H4 (cell line): ENCODE measurements at places on chromosomes 11 and 22. TPM values are rescaled to one million over a fixed set of nuclear protein-coding genes. Genes with fewer than 3 reads are reported as not detected.

Gene UFD1
- total RNA-seq = 55.6 and 71.1 TPM in 2 replicates

Gene PGA3
- total RNA-seq = not detected in 2 replicates

DNA sequence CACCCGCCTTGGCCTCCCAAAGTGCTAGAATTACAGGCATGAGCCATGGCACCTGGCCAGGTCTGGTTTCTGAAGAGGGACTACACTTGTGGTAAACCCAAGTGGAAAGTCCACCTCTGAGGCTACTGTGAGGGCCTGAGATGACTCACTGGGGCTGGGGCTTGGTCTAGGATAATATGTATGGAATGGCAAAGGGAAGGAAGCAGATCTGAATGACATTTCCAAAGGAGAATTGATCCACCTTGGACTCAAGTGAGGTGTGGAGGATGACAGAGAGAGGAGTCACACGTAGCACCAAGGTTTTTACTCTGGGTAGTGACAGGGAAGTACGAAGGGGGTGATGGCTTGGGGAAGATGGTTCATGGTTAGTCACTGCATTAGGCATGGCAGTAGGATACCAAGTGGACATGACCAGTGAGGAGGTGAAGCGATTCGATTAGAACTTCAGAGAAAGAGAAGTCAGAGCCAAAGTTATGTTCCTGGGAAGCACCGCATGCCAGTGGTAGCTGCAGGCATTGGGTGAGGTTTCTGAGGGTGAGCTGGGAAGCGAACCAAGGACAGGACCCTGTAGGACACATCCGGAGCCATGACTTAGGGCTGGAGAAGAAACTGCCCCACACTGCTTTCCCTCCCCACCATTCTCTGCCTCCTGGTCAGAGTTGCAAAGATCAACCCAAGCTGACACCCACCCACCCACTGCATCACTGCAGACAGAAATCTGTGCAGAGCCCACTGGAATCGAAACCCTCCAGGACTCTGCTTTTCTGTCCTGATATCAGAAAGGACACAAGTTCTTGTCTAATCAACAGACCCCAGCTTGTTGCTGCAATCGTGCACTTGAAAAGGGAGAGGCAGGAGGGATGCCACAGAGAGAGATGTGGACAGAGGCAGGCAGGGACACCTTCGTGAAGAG lies 13.0 kb upstream of the BCL9L start:
- DNase-seq = peak; percentile 74

DNA sequence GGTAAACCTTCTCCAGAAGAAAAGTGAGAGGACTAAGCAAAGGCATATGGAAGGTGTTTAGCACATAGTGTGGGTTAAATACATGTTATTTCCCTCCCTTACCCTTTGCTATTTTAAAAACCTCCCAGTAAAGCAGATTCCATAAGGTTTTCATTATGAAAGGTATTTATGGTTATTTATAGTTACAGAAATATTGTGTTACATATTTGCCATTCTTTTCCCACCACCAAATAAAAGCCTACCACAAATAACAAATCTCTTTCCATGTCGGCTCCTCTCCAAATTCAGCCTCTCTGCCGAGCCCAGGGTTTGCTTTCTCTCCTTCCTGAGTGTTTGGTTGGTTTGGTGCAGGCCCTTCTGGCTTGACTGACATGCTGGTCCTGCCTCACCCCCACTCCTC lies 64.4 kb downstream of the INSC start:
- no peak for DNase-seq
